ENCODE measurements at places on chromosomes 1 and 21.

GRCh38 chr1:43381612-43382011 is 8.0 kb downstream of the MED8 start:
- DNase-seq: no peak

DNA sequence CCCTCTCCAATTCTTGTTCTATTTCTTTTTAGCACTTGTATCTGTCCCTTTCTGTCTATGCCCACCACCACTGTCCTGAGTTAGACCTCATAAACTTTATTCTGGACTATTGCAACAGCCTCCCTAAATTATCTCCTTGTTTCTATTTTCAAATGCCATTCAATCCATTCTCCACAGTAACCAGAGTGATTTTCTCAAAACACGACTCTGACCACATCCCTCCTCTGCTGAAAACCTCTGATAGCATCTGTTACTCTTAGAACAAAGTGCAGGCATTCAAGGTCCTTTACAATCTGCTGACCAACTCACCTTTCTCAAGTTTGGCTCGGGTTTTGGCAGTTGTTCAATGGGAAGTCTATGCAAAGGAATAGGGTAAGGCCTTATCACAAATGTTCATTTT is 22.8 kb upstream of the GPX7 start:
- DNase-seq: no peak

DNA sequence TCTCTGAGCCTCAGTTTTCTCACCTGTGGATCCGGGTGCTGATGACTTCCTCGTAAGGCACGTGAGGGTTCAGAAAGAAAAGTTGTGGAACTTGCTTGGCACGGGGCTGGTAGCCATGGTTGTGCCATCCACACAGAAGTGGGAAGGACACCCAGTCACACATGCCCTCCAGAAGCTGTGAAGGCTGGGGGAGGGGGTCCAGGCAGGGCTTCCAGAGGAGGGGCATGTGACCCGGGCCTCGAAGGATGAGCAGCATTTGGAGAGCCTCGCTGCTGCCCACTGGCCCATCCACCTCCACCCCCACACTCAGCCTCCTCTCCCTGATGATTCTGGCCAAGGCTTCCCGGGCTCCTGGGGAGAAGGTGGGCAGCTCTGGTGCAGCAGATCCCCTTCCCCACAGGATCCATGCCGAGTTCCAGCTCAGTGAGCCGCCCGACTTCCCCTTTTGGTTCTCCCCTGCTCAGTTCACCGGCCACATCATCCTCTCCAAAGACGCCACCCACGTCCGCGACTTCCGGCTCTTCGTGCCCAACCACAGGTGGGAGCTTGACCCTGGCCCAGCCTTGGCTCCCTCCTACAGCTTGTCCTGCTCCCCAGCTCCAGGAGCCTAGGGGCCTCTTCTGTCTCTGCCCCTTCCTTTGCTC is 9.4 kb downstream of the SELENON start:
- no peak for DNase-seq

- no peak for DNase-seq
Observed at GRCh38 chr1:236904892-236905741, 99.1 kb downstream of the MT1HL1 start.
